ENCODE measurements at places on chromosomes 2 and 18.

DNA sequence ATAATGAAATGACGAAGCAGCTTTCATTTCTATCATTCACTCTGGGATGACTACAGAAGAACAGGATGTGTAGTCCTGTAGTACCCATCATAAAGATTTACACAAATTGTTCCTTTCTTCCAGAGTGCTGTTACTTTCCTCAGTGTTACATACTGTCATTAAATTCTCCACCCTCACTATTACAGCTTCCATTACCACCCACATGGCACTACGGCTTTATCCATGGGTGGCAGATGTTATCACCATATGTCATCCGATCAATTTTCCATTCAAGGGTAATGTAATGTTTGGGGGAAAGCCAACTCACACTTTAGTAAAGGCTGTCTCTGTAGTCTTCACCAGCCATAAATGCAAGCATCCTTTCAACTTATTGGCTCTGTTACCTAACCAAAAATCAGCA is 7.1 kb upstream of the CSRNP3 start:
- no peak for DNase-seq
- H3K36me3 ChIP-seq = no peaks in the 10 kb centered on the region
- H3K4me1 ChIP-seq = no peaks in the 10 kb centered on the region
- no peak overlapping the region for H3K27ac ChIP-seq
- H3K4me3 ChIP-seq = no peak overlapping the region

DNA sequence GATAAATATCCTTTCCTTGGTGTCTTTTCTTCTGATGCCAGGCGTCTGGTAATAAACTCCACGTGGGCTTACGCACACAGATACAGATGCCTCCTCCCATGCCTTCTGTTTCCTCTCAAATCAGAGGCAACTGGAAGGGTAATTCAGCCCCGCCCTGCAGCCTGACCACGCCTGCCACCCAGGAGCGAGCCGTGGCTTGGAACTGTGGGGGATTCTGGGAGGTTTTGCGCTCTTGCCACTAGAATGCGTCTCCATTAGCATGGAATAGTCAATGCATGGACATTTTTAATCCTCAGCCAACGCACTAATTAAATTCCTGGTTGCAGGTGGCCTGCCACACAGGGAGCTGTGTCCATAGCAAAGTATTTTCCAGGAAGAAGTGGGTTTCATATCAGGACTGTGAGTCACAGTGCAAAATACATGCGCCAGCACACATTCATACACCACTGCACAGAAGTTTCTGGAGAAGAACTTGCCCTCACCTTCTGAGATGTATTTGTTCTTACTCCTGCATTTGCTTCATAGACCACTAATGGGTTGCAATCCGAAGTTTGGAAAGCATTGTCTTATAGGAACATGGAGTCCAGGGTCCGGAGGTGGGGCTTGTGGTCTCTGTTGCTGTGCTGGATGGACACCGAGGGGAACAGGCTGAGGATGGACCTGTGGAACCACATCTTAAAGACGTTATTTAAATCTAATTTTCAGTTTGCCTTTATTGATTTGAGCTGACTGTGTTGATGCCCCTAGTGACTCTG is 151.4 kb downstream of the LDLRAD4 start:
- no peaks in the 10 kb centered on the region for H3K36me3 ChIP-seq
- H3K27ac ChIP-seq = no peak overlapping the region
- peaks cover 54% of the 10 kb centered on the region for H3K4me1 ChIP-seq
- H3K27me3 ChIP-seq = no peaks in the 10 kb centered on the region

GRCh38 chr2:61715506-61715905 is 138.4 kb downstream of the FAM161A start:
- no peak overlapping the region for H3K4me3 ChIP-seq
- H3K4me1 ChIP-seq = no peaks in the 10 kb centered on the region
- H3K27me3 ChIP-seq = peaks cover 4% of the 10 kb centered on the region
- no peak overlapping the region for H3K27ac ChIP-seq

- H3K27me3 ChIP-seq = no peaks in the 10 kb centered on the region
- H3K4me3 ChIP-seq = no peak overlapping the region
- H3K4me1 ChIP-seq = no peaks in the 10 kb centered on the region
- no peak for DNase-seq
Measured at GRCh38 chr2:138115666-138116065, 151.4 kb downstream of the HNMT start.

DNA sequence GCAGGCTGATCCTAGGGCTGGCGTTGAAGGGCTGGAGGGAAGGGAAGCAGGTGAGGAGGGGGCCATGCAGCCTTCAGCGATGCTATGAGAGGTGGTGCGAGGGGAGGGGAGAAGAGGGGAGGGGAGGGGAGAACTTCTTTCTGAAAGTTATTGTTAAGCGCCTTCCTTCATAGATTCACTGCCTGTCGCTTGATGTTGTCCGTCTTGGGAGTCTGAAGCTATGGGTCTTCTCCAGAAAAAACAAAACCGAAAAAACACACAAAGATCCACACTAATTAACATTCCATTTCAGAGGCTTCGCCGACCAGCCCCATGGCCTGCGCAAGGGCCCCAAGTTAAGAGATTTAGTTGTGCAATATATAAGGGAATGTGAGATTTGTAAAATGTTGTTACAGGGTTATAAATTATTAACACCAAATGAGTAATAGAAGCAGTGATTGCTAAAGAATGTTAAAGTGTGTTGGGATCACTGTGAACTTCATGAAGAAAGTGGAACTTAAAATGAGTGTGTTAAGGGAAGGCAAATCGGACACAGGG is 758 bp downstream of the CFAP221 start:
- no peaks in the 10 kb centered on the region for H3K4me1 ChIP-seq
- peaks cover 3% of the 10 kb centered on the region for H3K36me3 ChIP-seq
- no peak overlapping the region for H3K27ac ChIP-seq

- no peak for DNase-seq
- H3K4me3 ChIP-seq = no peak overlapping the region
- H3K27ac ChIP-seq = no peak overlapping the region
Measured at GRCh38 chr18:51527826-51528225, 330.3 kb upstream of the MEX3C start.

DNA sequence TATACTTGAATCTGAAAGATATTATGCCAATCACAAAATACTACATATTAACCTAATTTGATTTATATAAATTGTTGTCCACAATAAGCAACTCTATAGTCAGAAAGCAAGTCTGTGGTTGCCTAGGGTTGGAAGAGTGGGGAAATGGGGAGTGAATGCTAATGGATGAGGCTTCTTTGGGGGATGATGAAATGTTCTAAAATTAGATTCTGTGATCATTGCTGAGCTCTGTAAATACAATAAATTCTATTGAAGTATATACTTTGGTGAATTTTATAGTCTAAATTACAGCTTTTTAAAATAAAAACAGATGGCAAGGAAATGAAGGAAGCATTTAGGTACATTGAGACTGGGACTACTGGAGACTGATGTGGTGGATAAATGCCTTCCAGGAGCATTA is 275.5 kb downstream of the MBD2 start:
- no peak overlapping the region for H3K27ac ChIP-seq
- H3K4me1 ChIP-seq = no peaks in the 10 kb centered on the region
- H3K27me3 ChIP-seq = no peaks in the 10 kb centered on the region
- no peaks in the 10 kb centered on the region for H3K36me3 ChIP-seq
- no peak for DNase-seq

DNA sequence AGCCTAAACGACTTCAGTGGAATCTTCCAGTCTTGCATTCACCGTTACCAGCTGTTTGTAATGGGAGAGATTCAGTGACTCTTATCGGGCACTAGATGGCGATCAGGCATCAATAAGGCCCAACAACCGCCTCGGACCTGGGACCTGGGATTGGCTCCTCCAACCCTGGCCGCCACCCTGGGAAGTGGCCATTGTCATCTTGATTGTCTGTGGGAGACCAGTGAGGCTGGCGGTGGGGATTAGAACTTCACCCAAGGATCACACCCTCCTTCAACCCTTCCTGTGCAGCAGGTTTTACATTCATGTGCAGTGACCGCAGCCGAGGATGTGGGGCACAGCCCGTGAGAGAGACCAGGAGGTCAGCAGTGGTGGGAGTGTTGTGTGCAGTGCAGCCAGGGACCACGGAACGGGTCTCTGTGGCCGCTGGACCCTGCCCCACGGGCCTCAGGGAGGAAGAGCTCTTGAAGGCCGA is 85.3 kb downstream of the SPP2 start:
- DNase-seq = peak; percentile 48
- peaks cover 6% of the 10 kb centered on the region for H3K27me3 ChIP-seq
- no peak overlapping the region for H3K4me3 ChIP-seq

DNA sequence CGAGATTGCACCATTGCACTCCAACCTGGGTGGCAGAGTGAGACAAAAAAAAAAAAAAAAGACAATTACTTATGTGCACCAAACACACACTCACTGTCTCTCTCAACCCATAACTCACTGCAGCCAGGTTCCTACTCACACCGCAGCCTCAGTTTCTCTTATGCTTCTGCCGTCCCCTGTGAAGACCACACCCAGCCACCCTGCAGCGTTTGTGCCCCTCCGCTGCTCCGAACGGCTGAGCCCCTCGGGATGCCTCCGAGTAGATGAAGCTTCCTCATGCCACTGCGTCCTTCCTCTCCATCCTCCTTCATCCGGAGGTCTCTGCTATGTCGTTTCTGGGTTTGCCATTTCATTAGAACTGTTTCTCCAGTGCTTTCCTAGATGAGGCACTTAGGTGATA is 160.1 kb downstream of the TWIST2 start:
- H3K27ac ChIP-seq = no peak overlapping the region
- DNase-seq = no peak

GRCh38 chr18:79504034-79504433 is 108.3 kb downstream of the NFATC1 start:
- H3K27me3 ChIP-seq = no peaks in the 10 kb centered on the region
- H3K36me3 ChIP-seq = peaks cover 30% of the 10 kb centered on the region
- DNase-seq = no peak
- H3K27ac ChIP-seq = peak overlapping the region; percentile 12
- peak overlapping the region; percentile 74 for H3K4me3 ChIP-seq
- peaks cover 62% of the 10 kb centered on the region for H3K4me1 ChIP-seq

- no peaks in the 10 kb centered on the region for H3K4me1 ChIP-seq
- peaks cover 3% of the 10 kb centered on the region for H3K36me3 ChIP-seq
- no peaks in the 10 kb centered on the region for H3K27me3 ChIP-seq
- no peak overlapping the region for H3K4me3 ChIP-seq
- no peak for DNase-seq
Measured at GRCh38 chr18:50441016-50441415, 66.2 kb downstream of the SKA1 start.

- H3K4me3 ChIP-seq = no peak overlapping the region
- H3K27me3 ChIP-seq = no peaks in the 10 kb centered on the region
- no peak overlapping the region for H3K27ac ChIP-seq
- H3K4me1 ChIP-seq = peaks cover 3% of the 10 kb centered on the region
Measured at GRCh38 chr2:1707771-1708418, 36.4 kb downstream of the PXDN start.

DNA sequence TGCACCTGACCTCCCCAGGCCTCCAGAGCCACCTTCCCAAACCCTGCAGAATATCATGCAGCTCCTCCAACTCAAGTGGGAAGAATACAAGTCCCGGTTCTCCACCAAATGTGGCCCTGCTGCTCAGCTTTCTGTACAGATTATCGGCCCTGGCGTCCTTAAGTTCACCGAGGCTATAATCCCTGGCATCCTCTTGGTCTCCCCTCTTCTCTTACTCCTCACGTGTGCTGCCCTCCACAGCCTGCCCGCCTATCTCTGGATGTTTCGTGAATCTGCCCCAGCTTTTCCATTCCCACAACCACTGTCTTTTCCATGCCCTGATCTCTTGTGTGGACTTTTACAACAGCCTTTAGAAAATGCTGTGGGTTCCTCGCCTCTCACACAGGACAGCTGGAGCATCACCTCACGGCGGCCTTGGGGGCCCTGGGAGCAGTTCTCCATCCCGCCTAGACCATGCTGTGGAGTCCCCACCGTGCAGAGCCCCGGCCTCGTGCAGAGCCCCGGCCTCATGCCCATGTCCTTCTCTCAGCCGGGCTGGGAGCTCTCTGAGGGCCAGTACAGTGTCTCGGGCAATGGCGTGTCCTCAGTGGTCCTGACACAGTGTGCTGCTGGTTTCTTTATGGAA is 170.3 kb upstream of the PXDN start:
- DNase-seq = no peak
- no peak overlapping the region for H3K4me3 ChIP-seq
- H3K4me1 ChIP-seq = no peaks in the 10 kb centered on the region
- H3K27me3 ChIP-seq = peaks cover 13% of the 10 kb centered on the region
- H3K27ac ChIP-seq = no peak overlapping the region
- H3K36me3 ChIP-seq = no peaks in the 10 kb centered on the region

GRCh38 chr2:234630801-234631261 is 133.9 kb upstream of the ARL4C start:
- no peak overlapping the region for H3K4me3 ChIP-seq
- DNase-seq = no peak
- H3K4me1 ChIP-seq = no peaks in the 10 kb centered on the region
- peaks cover 34% of the 10 kb centered on the region for H3K27me3 ChIP-seq

DNA sequence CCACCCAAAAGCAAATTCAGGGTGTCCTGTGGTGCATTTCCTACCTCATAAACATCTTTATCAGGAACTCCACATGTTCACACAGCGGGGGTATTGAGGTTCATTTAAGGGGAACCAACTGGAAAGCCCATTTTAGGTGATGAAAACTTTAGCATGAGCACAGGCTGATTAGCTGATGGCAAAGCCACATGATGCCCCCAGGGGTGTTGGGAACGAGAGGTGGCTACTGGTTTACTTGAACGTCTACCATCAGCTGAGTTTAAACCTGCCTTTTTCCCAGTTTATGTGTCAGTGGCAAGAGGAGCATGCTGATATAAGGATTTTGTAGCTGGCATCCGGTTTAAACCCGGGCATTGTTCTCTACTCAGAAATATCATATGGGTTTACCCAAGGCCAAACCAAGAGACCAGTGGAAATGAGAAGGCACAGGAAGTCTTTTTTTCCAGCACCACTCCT is 54.5 kb upstream of the UPP2 start:
- H3K4me3 ChIP-seq = no peak overlapping the region
- peaks cover 11% of the 10 kb centered on the region for H3K27me3 ChIP-seq
- H3K36me3 ChIP-seq = no peaks in the 10 kb centered on the region
- no peak overlapping the region for H3K27ac ChIP-seq

DNA sequence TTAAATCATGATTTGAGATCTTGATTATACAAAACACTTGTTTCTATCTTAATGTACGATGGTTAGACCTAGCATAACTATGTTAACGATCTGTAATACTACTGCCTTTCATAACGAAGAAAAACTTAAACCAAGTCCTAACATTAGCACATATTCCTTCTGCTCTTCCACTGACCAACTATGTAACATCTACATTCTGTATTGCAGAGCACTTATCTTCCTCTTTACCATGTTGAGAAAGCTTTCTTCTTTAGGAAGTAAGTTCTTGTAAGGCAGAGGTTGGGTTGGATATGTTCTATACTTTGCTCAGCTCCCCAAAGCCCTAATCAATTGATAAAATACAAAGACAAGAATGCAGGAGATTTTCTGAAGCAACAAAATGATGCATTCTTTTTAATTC is 7.9 kb upstream of the ZNF407 start:
- DNase-seq = no peak
- peaks cover 12% of the 10 kb centered on the region for H3K36me3 ChIP-seq
- no peak overlapping the region for H3K4me3 ChIP-seq
- H3K27me3 ChIP-seq = peaks cover 30% of the 10 kb centered on the region

- peak overlapping the region; percentile 99 for H3K4me3 ChIP-seq
- H3K4me1 ChIP-seq = peaks cover 34% of the 10 kb centered on the region
- H3K27ac ChIP-seq = peak overlapping the region; percentile 97
- H3K36me3 ChIP-seq = peaks cover 7% of the 10 kb centered on the region
Measured at GRCh38 chr2:165794536-165794928, 485 bp upstream of the GALNT3 start.

- no peaks in the 10 kb centered on the region for H3K4me1 ChIP-seq
- H3K4me3 ChIP-seq = no peak overlapping the region
- no peak overlapping the region for H3K27ac ChIP-seq
- H3K36me3 ChIP-seq = no peaks in the 10 kb centered on the region
Measured at GRCh38 chr2:213696442-213696841, 412.2 kb downstream of the SPAG16 start.

GRCh38 chr2:182015334-182016109 is 29.9 kb downstream of the PPP1R1C start:
- no peak overlapping the region for H3K4me3 ChIP-seq
- H3K36me3 ChIP-seq = no peaks in the 10 kb centered on the region
- H3K4me1 ChIP-seq = no peaks in the 10 kb centered on the region
- DNase-seq = no peak
